ENCODE measurements at places on chromosomes 6 and 20. TPM values are rescaled to one million over a fixed set of nuclear protein-coding genes. Genes with fewer than 3 reads are reported as not detected.

The CST7 gene
- total RNA-seq: 6.4 TPM

The LPA gene
- total RNA-seq: 0.24 TPM

The SLC12A5 gene
- not detected for total RNA-seq

The PRSS35 gene
- total RNA-seq: not detected

DNA sequence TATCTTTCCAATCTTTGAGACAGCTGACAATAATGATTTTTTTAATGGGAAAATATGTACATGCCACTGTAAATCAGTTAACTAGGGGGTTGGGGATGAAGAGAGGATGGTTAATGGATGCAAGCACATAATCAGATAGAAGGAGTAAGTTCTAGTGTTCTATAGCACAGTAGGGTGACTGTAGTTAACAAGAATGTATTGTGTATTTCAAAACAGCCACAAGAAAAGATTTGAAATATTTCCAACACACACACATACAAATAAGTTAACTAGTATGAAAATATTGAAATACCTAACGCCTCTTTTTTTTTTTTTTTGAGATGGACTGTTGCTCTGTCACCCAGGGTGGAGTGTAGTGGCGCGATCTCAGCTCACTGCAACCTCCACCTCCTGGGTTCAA, 153.4 kb upstream of the SALL4 start:
- no peak for DNase-seq

DNA sequence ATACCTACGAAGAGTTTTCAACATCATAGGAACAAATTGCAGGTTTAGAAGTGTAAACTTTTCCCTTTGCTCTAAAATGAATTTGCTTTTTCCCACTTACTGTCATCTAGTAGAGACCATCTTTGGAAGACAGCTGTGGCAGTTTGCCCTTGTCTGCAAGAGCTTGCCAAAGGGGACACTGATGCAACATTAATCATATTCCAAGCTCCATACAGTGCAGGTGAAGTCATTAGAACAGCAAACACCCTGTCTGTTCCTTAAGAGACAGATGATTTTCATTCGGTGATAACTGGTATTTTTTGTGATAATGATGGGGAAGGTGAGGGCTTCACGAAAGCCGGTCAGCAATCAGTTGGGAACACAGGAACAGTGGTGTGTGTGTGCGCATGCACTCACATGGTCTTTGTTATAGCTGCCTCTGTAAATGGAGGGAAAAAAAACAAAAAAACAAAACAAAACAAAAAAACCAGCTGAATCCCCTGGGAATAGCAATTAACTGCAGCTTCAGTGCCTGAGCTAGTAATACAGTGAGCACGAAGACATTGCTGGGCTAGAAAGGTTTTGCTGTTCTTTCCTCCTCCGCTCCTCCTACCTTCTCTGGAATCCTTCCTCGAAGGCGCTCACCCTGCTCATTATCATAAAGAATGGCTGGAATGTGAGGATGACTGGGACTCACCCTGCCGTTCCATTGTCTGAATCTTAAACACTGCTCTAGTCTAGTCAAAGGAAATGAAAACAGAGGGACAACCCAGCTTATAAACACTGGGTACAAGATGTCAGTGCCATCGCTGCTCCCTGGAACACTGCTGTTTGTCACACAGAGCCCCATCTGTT, 35.2 kb upstream of the KIF13A start:
- DNase-seq: no peak

GRCh38 chr20:34896086-34896621, 19.7 kb downstream of the ACSS2 start:
- DNase-seq: no peak

DNA sequence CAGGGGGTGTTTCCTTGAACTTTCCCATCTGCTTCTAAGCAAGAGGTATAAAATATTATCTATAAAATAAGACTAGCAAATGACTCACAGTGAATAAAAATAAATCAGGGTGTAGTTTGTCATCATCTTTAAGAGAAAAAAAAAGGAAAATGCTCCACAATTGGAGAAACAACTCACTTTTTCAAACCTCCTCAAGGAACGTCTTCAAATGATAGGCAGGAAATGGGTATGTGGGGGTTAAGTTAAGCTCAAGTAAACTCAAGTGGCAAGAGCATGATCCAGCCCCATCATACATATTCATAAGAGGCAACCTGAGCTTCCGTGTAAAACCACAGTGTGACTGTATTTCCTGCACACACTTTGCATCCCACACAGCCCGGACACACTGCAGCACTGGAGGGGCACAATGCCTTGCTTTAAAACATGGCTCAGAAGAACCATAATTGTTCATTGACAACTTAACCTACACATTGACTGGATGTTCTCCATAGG, 58.5 kb upstream of the CEP85L start:
- DNase-seq: no peak

DNA sequence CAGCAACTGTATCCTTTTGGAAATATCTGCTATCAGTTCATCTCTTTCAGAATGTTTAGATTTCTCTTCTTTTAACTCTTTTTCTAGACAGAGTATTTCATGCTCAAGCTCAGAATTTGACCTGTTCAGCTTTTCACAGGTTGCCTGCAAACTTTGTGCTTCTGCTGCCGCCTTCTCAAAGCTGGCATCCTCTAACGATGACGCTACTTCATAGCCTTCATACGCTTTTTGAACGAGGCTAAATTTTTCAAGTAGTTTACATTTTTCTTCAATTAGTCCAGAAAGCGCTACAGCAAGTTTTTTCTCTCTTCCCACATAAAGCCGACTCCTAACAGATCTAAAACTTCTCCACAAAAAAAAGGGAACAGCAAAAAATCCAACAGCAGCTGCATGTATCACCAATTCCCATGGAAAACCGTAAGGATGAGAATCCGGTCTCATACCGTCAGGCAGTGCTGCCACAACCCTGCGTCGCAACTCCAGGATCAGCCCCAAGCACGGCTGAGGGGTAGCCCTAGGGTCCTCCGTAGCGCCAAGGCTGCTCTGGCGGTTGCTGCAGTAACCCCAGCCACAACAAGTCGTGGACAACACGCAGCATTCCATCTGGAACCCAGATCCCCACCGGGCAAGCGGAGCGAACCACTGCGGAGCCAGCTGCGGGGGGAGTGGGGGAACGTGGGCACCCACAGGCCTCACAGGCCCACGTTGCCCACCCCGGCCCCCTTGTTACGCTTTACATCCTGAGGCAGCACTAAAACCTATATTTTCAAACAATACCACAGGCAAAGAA, 30.6 kb downstream of the DACT2 start:
- DNase-seq: no peak

DNA sequence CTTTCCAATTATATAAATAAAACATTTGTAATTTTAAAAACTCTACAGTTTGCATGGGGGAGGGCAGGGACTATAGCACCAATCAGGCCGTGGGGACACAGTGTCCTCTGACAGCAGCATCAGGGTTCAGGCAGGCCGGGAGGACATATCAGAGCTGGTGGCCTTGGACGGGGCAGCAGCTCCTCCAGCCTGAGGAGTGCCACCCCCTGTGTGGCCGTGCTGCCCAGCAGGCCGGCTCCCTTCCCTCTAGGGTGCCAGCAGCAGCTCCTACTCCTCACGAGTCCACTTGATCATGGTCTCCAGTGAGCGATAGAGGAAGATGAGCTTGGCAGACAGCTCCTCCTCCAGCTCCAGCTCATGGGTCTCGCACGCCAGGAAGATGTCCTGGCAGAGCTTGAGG, 144.0 kb upstream of the PHACTR3 start:
- DNase-seq: no peak

- no peak for DNase-seq
Observed at GRCh38 chr20:17500271-17500670, 30.9 kb downstream of the BFSP1 start.

DNA sequence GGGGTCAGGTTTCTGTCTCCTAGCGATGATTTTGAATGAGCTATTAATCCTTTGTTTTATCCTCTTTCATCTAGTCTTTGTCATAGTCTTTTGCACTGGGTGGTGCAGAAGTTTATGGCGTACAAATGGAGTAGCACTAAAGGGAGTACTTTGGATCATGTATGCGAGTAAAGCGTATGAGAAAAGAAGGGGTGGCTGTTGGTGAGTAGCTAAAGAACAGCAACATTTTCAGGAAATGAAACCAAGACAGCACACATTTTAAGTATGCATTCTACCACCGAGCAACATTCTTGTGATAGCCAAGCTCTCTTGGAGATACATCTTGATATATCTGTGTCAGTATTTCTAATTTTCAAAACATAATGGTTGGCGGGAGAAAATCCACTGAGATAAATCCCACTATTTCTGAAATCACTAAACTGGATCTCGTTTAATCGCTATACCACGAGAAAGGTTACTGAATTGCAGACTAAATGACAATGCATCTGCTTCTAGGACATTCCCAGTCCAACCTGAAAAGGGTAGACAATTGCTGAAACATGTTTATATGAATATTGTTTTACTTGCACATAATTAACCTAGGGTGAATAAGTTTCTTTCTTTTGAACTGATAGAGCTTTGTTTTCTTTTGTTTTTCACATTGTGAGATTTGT, 196.1 kb downstream of the TRIM27 start:
- no peak for DNase-seq

GRCh38 chr20:63978319-63979228, 868 bp downstream of the SAMD10 start:
- no peak for DNase-seq

DNA sequence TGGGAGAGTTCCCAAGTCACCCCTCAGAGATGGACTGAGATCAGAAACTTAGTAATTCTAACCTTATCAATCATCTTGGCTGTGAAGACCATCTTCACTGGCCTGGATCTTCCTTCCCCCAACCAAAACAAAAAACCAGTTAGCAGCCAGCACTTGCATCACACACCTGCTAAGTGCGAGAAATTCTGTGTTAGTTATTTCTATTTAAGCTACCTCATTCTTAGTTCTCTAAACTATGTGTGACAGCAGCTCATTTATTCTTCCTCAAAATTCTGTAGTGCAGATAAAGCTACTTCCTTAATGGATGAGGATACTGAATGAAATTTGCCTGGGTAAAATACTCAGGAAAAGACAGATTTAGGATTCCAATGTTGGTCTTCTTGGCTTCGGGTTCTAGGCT, 18.2 kb upstream of the TAGAP start:
- DNase-seq: no peak

- DNase-seq: no peak
Observed at GRCh38 chr6:31659649-31660380, 763 bp downstream of the C6orf47 start.

DNA sequence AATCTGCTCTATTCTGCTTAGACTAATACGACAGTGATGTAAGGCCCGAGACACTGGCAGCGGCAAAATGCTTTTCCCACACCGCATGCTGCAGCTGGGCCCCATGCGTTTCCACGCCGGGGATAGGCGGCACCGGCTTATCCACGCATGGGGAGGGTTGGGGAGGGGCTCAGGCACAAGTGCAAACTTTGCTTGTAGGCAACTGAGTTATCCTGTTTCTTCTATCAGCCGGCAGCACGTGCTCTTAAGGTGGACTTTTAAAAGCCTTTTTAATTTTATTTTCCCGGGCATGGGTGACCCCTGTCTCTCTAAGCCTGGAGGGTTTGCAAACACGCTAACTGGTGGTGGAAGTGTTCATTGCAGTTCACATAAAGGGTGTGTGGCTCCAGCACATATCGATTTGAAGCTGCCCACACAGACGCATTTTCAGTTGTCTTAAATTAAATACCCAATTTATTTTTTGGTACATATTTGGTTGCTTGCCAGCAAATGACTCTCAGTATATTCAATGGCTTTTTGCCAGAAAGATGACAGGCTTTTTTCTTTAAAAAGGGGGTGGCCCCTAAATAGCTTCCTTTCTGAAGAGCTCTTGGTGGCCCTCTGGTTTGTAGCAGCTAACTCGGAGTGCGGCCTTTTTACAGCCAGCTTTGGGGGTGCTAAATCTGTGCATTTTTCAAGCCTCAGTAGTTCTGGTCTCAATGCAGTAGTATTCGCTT, 561.8 kb upstream of the AGPAT4 start:
- DNase-seq: no peak

DNA sequence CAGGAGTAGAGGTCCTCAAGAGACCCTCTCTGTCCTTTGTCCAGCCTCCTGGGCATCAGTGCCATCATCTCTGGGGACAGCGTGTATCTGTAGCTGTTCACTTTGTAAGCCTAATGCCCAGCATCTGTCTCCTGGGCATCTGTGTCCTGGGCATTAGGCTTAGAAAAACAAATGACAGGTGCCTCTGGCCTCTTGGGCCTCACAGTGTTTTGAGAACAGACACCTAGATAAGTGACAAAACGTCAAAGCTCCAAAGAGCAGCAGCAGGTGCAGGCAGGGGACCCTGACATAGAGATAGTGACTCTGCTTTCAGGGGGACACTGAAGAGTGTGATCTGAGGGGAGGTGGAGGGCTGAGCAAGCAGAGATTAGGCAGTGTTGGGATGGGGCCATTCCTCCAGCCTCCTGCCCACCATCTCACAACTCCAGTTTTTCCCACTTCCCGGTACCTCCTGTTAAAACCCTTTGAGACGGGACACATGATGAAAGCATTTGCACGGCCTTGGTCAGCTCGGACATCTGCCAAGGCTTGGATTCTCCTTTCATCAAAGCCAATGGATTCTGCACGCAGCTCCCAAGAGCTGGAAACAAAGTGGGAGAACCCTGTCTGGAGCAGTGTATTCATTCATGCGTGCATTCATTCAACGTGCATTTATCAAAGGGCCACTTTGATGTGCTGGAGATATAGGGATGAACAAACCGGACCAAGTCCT, 55.5 kb upstream of the CD93 start:
- peak; percentile 21 for DNase-seq

DNA sequence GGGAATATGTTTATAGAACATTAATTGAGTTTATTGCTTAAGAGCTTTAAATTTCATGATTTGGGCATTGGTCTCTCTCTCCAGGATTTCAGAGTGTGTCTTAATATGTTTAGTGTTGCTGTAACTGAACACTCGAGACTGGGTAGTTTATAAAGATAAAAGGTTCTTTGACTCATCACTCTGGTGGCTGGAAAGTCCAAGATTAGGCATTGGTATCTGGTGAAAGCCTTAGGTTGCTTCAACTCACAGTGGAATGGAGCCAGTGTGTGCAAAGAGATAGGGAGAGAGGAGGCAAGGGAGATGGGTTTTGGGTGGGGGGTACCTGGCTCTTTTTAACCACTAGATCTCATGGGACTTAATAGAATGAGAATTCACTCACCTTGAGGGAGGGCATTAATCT, 35.6 kb upstream of the DTNBP1 start:
- DNase-seq: no peak

- DNase-seq: no peak
Observed at GRCh38 chr6:53977551-53977950, 133.7 kb upstream of the MLIP start.

DNA sequence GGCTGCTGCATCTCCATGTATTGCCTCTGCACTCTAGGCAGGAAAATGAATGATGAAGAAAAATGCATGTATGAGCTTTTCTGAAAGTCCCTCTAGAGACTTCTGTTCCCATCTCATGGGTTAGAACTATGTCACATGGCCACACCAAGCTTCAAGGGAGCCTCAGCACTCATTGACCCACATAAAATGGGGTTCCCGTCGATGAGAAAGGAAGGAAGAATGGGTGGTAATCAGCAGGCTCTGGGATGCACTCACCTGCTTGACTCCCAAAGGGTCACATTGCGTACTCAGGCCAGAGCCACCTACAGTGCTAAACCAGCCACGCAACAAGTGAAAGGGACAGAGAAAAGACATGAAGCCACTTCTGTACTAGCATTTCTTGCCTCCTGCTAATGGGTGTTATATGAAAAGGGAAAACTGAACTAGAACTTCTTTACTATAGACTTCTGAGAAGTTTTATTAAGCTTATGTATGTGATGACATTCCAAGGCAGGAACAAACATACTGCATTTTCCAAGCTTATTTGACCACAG, 95.8 kb upstream of the GCM1 start:
- DNase-seq: no peak
